ENCODE measurements at places on chromosomes 4 and X. TPM values are rescaled to one million over a fixed set of nuclear protein-coding genes. Genes with fewer than 3 reads are reported as not detected.

The ZIC3 gene
- total RNA-seq = not detected

The LEF1 gene
- 9.5 TPM for total RNA-seq

The MAGEC2 gene
- total RNA-seq = not detected

The RASSF6 gene
- 0.16 TPM for total RNA-seq

The CSAG2 gene
- total RNA-seq = not detected

The MAPK10 gene
- 7.6 TPM for total RNA-seq
